ENCODE measurements at places on chromosomes 1 and 21. TPM values are rescaled to one million over a fixed set of nuclear protein-coding genes. Genes with fewer than 3 reads are reported as not detected.

Gene KIF17
- total RNA-seq, result 1.6 TPM

Gene KRTAP19-3
- not detected for total RNA-seq

Gene MYOG
- not detected for total RNA-seq

Gene STYXL2
- not detected for total RNA-seq

Gene DNAJC11
- total RNA-seq, result 43.8 TPM

Gene FOXD2
- total RNA-seq, result 0.14 TPM

Gene CLIC6
- not detected for total RNA-seq

Gene WNT4
- 0.14 TPM for total RNA-seq

Gene ALX3
- total RNA-seq, result not detected

Gene RAB42
- total RNA-seq, result 4.8 TPM

All from placental pericyte (primary cell).